ENCODE measurements at places on chromosomes 1 and 21. TPM values are rescaled to one million over a fixed set of nuclear protein-coding genes. Genes with fewer than 3 reads are reported as not detected.

RAVER2 gene
- total RNA-seq, result 4.8 TPM

RBM11 gene
- total RNA-seq, result not detected

CLIC6 gene
- 0.07 TPM for total RNA-seq

C8A gene
- not detected for total RNA-seq

ATP1B1 gene
- 250 TPM for total RNA-seq

C1orf94 gene
- total RNA-seq, result not detected

ALPL gene
- total RNA-seq, result 0.22 TPM

S100A2 gene
- 29.8 TPM for total RNA-seq

NEGR1 gene
- total RNA-seq, result not detected

CBR3 gene
- total RNA-seq, result 15.9 TPM

HHAT gene
- 1.7 TPM for total RNA-seq

RSPO1 gene
- total RNA-seq, result 0.09 TPM

SAMD11 gene
- total RNA-seq, result 37.1 TPM

ACTL8 gene
- 1.5 TPM for total RNA-seq

PHF13 gene
- 9.8 TPM for total RNA-seq

TEX50 gene
- total RNA-seq, result not detected

Data from A549 treated with CORT108297 at 1 μM for 4 hours (cell line).